CD8-positive, alpha-beta memory T cell (primary cell): ENCODE measurements at places on chromosomes 6 and 20.

- DNase-seq: no peak
- no peak overlapping the region for H3K27ac ChIP-seq
- H3K36me3 ChIP-seq: no peaks in the 10 kb centered on the region
- H3K4me3 ChIP-seq: no peak overlapping the region
- H3K4me1 ChIP-seq: no peaks in the 10 kb centered on the region
- no peaks in the 10 kb centered on the region for H3K27me3 ChIP-seq
Observed at GRCh38 chr6:21451546-21452013, 142.0 kb upstream of the SOX4 start.

DNA sequence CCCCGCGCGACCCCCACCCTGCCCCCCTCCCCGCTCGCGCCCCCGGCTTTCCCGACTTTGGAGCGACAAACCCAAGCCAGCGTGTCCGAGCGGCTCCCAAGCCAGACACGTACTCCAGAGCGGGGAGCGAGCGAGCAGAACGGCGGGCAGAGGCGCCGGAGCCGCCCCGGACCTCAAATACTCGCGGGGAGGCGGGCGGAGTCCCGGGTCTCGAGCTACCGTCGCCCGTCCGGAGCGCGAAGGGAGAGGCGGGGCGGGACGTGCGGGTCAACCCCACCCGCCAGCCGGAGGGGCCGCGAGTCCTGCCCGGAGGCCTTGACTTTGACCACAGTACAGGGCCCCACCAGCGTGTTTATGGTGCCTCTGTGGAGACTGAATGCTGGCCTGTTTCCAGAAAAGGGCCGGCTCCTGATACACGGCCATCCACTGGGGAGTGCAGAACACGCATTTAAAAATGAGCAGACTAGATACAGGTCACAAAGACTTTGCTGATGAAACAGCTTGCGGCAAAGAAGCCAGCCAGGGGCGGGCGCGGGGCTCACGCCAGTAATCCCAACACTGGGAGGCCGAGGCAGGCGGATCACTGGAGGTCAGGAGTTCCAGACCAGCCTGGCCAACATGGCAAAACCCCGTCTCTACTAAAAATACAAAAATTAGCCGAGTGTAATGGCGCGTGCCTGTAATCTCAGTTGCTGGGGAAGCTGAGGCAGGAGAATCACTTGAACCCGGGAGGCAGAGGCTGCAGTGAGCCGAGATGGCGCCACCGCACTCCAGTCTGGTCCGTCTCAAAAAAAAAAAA lies at the start of gene SERPINB6:
TSS of gene SERPINB6 (minus strand) at position 148 of the 799 bp plus-strand sequence. CDS start 12,235 bp downstream, outside the sequence.
- no peaks in the 10 kb centered on the region for H3K27me3 ChIP-seq
- peaks cover 26% of the 10 kb centered on the region for H3K4me1 ChIP-seq
- peak within 1 kb of the TSS; percentile 81 for H3K27ac ChIP-seq
- H3K36me3 ChIP-seq: no peaks in the 10 kb centered on the region

GRCh38 chr6:159108426-159108985 lies 60.7 kb upstream of the FNDC1 start:
- no peaks in the 10 kb centered on the region for H3K36me3 ChIP-seq
- peaks cover 77% of the 10 kb centered on the region for H3K4me1 ChIP-seq
- DNase-seq: no peak
- H3K4me3 ChIP-seq: no peak overlapping the region

- no peak overlapping the region for H3K4me3 ChIP-seq
- H3K36me3 ChIP-seq: no peaks in the 10 kb centered on the region
- H3K4me1 ChIP-seq: no peaks in the 10 kb centered on the region
- H3K27ac ChIP-seq: no peak overlapping the region
- no peaks in the 10 kb centered on the region for H3K27me3 ChIP-seq
Observed at GRCh38 chr6:148854096-148854495, 107.3 kb downstream of the UST start.

DNA sequence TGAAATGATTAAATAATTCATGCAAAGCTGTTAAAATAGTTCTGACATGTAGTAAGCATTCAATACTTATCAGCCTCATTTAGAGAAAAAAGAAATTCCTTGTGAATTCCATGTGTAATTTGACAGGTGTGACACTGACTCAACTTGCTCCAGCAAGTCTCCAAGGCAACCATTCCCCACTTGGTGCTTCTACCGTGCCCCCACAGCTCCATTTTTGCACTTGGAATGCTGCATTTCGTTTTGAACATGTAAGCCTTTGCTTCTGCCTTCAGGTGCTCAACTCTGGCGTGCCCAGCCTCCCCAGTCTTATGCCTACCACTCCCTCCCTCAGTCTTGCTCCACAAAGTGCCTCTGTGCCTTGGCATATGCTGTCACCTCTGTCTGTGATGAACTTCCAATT lies 760.6 kb upstream of the CHD6 start:
- no peaks in the 10 kb centered on the region for H3K27me3 ChIP-seq
- H3K36me3 ChIP-seq: no peaks in the 10 kb centered on the region
- no peak for DNase-seq
- no peak overlapping the region for H3K27ac ChIP-seq
- H3K4me1 ChIP-seq: no peaks in the 10 kb centered on the region

GRCh38 chr20:37259031-37259430 lies 2.6 kb downstream of the GHRH start:
- DNase-seq: no peak
- no peak overlapping the region for H3K4me3 ChIP-seq
- H3K27me3 ChIP-seq: peaks cover 9% of the 10 kb centered on the region
- H3K36me3 ChIP-seq: no peaks in the 10 kb centered on the region
- no peaks in the 10 kb centered on the region for H3K4me1 ChIP-seq
- H3K27ac ChIP-seq: no peak overlapping the region

DNA sequence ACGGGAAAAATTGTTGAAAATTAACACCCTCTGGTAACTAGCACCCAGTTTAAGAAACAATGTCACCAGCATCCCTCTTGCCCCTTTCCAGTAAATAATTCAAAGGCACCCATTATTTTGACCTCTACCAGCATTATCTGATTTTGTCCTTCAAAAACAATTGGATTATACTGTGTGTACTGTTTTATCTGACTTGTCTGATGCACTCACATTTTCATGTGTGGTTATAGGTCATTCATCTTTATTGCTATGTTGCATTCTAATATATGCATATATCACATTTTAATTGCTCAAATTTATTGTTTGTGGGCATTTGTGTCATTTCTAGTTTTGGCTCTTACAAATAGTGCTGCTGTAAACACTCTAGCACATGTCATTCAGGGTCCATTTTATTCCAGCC lies 260.9 kb upstream of the PRDM1 start:
- H3K36me3 ChIP-seq: no peaks in the 10 kb centered on the region
- no peaks in the 10 kb centered on the region for H3K4me1 ChIP-seq
- no peak overlapping the region for H3K4me3 ChIP-seq
- no peak for DNase-seq

GRCh38 chr20:50182346-50182745 lies 8.3 kb upstream of the CEBPB start:
- H3K27ac ChIP-seq: no peak overlapping the region
- no peaks in the 10 kb centered on the region for H3K4me1 ChIP-seq
- no peak overlapping the region for H3K4me3 ChIP-seq
- DNase-seq: no peak
- H3K36me3 ChIP-seq: no peaks in the 10 kb centered on the region

DNA sequence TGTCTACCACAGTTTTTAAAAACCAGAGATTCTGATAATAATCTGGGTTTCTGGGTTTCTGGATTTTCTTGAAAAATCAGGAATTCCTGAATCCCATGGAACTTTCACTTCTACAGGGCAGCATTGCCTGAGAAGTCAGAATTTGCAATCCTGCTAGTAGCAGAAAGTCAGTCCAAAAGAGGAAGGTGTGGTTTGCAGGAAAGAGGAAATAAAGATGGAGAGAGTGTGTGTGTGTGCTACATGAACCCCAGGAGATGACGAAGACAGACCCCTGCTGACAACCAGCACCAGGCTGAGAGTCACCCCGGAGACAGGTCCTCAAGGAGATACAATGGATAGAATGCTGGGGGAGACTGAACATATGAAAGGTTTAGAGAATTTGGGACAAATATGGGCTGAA lies 44.9 kb downstream of the PRND start:
- no peak for DNase-seq
- H3K36me3 ChIP-seq: no peaks in the 10 kb centered on the region
- H3K4me1 ChIP-seq: no peaks in the 10 kb centered on the region
- H3K27me3 ChIP-seq: no peaks in the 10 kb centered on the region
- no peak overlapping the region for H3K27ac ChIP-seq

- no peak overlapping the region for H3K27ac ChIP-seq
- no peak overlapping the region for H3K4me3 ChIP-seq
- no peak for DNase-seq
- no peaks in the 10 kb centered on the region for H3K4me1 ChIP-seq
- H3K27me3 ChIP-seq: peaks cover 3% of the 10 kb centered on the region
Observed at GRCh38 chr20:2350606-2351005, 30.1 kb upstream of the TGM6 start.

DNA sequence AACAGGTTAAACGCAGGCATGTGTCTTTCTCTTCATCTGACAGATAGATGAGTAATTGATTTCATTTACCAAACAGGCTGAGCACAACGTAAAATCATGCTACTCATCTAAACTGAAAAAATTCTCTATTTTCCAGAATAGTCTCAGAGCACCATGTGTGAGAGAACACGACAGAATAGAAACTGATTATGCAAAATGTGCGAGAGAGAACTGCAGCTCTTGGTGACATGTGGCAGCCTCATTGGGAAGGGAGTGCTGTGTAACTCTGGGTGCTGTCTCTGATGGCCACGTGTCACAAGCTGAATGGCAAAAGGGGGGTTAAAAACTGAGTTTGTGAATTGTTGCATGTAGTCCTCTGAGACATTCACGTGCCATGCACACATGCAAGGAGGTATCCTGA lies 143.7 kb upstream of the ATXN1 start:
- no peak for DNase-seq
- no peak overlapping the region for H3K27ac ChIP-seq
- H3K27me3 ChIP-seq: no peaks in the 10 kb centered on the region
- H3K4me3 ChIP-seq: no peak overlapping the region
